ENCODE measurements at places on chromosomes 3 and 15.
A peak's percentile ranks its signal among the peaks of the same experiment; 100 is the strongest.

- DNase-seq: peak; percentile 99
Measured at GRCh38 chr3:5006755-5007202, 27.5 kb downstream of the BHLHE40 start.

DNA sequence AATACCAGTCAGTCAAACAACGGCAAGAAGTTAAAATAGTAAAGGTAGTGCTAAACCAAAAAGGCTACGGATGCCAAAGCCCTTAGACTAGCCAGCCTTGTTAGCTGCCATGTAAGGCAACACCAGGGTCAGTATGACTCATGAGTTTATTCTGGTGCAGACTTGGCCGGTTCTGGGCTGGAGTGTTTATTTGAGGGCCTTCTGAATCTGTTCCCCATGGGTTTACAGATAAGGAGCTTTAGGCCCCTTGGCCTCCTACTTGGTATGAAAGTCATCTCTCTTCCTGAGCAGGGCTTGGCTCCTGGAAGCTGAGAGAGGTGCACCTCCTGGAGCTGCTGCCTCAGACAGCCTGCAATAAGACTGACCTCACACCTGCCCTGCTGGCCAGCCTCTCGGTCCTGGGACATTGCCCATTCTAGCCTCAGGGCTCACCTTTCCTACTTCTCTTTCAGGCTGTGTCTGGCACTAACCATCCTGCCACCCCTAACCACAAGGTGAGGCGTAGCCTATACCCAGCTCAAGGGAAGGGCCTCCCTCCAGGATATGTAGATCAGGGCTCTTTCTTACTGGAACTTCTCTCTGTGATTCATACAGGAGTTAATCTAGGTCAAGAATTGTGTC lies 10.4 kb upstream of the RTP1 start:
- DNase-seq: no peak

GRCh38 chr15:57259568-57260040 lies 116.7 kb upstream of the CGNL1 start:
- DNase-seq: no peak

DNA sequence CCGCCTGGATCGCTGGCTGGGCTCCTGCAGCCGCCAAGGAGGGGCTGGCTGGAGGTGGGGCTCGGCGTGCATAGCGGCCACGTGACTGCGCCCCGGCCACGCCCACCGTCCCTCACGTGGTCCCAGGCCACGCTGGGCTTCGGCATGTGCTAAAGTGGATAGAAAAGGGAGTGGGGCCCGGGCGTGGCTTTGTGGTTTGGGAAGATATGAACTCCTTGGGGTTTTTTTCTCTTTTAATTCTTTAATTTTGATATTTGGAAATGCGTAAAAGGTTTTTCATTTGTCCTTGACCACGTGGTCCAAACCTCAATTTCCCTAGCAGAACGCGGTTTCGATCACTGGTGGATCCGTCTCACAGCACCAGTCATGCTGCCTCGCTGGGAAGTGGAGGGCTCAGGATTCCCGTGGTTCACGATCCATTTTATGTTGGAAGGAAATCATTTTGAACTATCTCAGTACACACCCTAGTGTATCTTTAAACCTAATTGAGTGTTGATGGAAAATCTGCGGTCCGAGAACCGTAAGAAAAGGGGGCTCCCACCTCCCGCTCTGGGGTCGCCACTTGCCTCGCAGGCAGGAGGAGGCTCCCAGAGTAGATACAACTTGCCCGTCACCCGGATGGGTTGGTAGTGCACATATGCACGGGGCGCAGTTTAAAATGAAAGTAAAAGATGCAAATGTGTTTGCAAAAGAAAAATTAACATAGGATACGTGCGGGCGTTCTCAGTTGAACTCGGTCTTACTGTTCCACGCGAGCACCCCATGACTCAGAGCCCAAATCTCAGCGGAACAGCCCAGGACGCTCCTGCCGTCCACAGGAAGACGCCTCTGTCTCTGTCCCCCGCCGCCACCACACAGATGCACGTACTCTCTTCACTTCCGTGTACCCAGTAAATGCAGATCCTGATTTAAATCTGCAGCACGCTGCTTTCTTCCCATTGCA lies 141.9 kb downstream of the PGPEP1L start:
- DNase-seq: peak; percentile 55

- DNase-seq: no peak
Measured at GRCh38 chr3:4943549-4943948, 35.7 kb upstream of the BHLHE40 start.

DNA sequence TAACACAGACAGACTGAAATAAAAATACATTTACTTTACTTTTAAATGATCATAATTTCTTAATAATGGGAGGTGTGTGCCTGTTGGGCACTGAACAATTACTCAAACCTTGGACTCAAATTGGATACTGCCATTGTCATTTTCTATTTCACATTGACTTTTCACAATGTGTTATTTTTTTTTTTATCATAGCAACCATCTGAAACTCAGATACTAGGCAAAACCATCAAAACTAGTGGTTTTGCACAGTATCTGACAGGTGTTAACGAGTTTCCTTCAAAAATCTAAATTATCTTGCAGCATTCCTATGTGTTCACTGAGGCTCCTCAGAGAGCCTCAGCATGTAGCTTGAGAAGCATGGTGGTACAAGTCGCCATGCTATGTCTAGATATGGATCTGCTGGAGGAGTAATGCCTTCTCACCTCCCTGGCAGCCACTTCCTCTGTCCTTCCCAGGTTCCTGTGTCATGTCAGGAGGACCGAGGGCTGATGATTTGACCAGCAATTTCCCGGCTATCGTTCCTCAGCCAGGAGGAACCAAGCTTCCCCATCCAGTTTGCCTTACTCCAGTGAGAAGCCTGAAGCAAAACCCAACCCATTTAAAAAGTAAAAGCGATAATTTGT lies 29.9 kb upstream of the RFTN1 start:
- DNase-seq: no peak

- peak; percentile 26 for DNase-seq
Measured at GRCh38 chr3:139251529-139251928, 92.3 kb upstream of the MRPS22 start.

DNA sequence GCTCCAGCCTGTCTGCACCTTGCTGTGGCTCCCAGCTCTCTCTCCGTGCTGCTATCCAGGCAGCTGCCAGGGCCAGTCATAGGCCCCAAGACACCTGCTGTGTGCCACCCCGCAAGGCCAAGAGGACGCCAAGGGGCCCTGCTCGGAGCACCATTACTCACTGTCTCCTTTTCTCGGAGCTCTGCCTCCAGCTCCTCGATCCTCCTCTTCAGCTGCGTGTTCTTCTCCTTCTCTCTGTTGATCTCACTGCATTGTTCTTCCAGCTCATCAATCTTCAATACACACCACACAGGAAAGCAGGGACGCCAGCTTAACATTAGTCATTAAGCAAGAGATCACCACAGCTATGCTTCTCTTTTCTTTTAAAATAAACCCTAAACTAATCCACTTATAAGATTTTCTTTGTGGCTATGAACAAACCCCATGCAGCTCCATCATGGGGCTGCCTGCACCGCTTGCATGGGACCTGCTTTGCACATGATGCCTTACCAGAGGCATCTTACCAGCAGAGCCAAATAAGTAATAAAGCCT lies 42.6 kb downstream of the WHAMM start:
- no peak for DNase-seq

GRCh38 chr3:49668414-49668797 lies 5.7 kb upstream of the APEH start:
- DNase-seq: no peak

GRCh38 chr15:69725957-69726356 lies 273.3 kb downstream of the RPLP1 start:
- peak; percentile 91 for DNase-seq

- peak; percentile 46 for DNase-seq
Measured at GRCh38 chr3:177337541-177338331, 140.5 kb upstream of the TBL1XR1 start.

DNA sequence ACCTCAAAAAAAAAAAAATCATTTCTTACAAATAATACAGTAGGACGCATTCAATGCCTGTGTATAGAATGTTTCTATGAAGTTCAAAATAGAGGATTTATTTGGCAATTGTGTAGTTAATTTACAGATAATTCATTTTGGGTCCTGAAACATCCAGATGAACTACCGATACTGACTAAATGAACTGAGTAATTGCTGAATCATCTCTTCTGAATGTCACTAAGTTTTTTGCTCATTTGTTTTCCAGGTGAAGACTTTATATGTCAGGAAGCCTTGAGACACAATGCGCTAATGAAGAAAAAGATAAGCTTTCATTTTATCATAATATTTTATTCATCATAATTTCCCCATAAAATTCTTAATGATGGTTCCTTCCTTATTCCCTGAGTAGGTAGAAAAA lies 39.7 kb downstream of the PCOLCE2 start:
- DNase-seq: no peak

GRCh38 chr3:97948351-97949109 lies 23.7 kb downstream of the RIOX2 start:
- DNase-seq: no peak

- DNase-seq: no peak
Measured at GRCh38 chr3:170178651-170179050, 2.9 kb downstream of the PHC3 start.

DNA sequence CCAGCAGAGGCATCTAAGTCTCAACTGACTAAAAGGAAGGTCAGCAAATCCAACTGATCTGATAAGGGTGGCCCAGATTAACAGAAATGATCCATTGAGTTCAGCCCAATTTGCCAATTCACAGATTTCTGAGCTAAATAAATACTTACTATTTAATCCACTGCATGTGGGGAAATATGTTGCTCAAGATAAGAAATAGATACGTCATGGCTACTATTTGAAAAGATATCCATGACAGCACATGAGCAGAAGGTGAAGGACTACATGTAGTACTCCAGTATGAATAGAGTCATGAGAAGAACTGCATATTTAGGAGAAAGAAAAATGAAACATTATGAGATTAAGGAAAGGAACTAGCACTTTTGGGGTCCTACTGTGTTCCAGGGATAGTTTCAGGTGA lies 332.4 kb downstream of the ARPP21 start:
- no peak for DNase-seq

- no peak for DNase-seq
Measured at GRCh38 chr3:158205994-158206393, 96.1 kb downstream of the RSRC1 start.

- DNase-seq: no peak
Measured at GRCh38 chr15:80890341-80891005, 99.1 kb downstream of the MESD start.

DNA sequence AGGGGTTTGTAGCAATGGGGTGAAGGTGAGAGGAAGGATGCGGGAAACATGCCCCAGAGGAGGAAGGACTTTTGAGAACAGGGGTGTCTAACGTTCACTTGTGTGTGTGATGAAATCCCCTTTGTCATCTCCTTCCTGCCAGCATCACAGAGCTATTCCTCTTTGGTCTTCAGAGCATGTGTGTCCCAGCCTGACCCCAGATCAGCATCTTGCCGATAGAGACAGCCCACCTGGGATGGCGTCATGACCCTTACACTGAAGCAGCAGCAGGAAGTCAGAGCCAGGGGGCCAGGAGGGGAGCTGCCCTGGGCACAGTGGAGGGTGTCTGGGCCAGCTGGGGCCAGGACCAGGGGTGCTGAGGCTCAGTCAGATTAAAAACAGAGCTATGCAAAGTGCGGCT lies 29.9 kb upstream of the GRIP2 start:
- DNase-seq: no peak

- peak; percentile 68 for DNase-seq
Measured at GRCh38 chr15:99708563-99708962, 24.7 kb downstream of the LYSMD4 start.

- DNase-seq: no peak
Measured at GRCh38 chr3:48518638-48519276, 14.8 kb upstream of the SHISA5 start.

DNA sequence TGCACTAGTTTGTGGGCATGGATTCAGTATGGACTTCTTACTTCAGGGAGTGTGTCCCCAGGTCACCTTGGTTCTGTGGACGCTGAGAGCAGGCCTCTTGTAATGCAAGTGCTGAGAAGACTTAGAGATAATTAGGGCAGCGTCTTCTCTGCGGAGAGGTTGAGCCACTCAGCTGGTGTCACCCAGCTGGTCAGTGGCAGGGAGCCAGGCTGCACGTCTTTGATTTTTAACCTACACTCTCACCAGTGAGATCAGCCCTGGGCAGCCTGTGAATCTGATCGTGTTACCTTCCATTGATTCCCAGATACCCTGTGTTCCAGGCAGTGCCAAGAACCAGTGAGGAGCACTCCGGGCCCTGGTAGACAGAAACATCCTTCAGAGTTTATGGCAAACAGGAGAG lies 92.6 kb downstream of the SLCO3A1 start:
- DNase-seq: no peak

- no peak for DNase-seq
Measured at GRCh38 chr3:122996038-122996580, 31.5 kb downstream of the SEMA5B start.

GRCh38 chr15:64017591-64018163 lies 28.6 kb downstream of the DAPK2 start:
- DNase-seq: no peak

- DNase-seq: no peak
Measured at GRCh38 chr15:64493641-64494040, 33.3 kb downstream of the ZNF609 start.

DNA sequence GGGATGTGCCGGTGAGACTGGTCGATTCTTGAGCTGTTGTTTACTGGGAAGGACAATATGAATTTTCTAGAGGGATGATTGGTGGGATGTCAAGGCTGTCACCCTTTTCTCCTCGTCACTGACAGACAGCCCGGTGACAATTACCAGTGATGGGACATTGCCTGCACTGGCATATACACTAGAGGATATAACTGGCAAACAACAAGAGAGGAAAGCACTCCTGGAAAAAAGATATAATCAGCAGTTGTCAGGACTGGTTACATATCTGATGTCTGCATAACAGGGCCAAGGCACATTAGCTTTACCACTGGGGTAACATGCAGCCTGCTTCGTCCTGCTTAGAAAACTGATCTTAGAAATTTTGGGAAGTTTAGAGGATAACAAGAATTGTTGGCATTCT lies 131.1 kb downstream of the ROBO2 start:
- DNase-seq: no peak

DNA sequence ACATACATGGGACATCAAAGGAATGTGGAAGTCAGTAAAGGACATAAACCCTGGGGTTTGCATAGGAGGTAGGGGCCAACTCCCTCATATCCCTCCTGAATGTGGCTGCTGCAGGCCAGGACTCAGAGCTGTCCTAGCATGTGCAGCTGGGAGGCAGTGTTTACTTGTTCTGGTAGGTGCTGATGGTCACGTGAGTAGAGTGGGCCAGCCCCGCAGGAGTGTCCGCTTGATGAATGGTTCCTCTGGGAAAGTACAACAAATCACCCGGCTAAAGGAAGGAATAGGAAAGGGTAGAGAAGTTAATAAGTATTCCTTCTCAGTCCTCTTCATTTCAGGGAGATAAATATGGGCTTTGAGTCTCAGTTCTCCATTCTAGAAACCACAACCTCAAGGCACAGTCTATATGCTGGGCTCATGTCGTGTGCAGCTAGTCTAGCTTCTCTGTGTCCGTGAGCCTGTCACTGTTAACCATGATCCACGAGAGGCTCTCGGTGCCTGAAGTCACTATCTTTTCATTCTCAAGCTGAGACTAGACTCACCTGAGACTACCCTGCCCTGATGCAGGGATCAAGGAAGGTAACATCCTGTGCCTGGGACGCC lies 17.9 kb downstream of the RIOX2 start:
- DNase-seq: peak; percentile 38
